ENCODE measurements at places on chromosomes 4 and X.

DNA sequence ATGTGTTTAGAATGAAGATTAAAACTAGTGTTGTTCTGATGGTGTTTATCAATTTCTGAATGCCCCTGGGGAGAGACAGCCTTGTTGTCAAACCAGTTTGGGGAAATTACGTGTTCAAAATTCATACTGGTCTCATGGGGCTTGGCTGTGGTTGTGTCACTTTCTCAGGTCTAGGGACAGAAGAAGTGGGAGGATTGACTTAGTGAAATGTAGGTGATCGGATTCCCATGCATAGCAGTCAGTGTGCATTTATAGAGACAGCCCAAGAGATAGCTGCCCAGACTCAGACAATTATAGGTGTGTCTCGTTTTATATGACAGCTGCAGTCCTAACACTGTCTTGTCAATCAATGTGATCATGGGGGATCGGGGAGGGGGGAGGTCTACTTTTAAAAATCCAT is 94.4 kb upstream of the CLCN4 start:
- DNase-seq: no peak

GRCh38 chrX:101078716-101079598 is at the start of gene TMEM35A:
Gene TMEM35A, plus strand, starts transcription at chrX:101078879. Its CDS starts 124 bp downstream, at chrX:101079003.
- DNase-seq: no peak

DNA sequence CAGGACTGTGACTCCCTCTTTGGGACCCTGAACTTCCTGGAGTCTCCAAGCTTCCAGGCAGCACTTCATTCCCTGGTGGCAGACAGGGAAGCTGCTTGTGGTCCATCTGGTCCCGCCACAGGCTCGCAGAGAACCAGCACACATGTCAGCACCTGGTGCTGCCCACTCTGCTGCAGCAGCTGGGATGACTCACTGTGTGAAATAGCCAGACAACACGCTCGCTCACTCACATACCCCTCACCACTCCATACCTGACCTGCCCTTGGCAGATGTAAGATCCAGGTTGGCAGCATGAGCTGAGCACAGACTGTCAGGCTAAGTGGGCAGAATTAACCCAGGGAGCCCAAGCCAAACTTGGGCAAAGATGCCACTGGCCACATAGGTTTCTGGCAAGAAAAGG is 613.5 kb downstream of the PCDH18 start:
- DNase-seq: no peak

DNA sequence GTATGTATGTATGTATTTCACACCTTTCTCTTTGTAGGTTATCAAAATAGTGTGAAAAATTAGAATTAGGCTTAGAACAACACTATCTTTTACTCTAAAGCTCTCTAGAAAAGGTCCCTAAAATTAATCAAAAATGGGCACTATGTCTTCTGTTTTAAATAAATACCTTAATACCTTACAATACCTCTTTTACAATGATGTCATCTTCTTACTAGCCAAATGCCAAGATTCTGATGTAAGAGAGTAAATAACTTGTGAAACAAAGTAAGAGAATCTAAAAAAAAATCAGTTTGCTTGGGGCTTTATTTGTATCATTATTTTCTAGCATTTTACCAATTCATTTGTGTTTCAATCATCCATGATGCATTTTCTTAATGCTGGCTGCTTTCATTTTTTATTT is 402.2 kb upstream of the MAGEB2 start:
- DNase-seq: no peak

DNA sequence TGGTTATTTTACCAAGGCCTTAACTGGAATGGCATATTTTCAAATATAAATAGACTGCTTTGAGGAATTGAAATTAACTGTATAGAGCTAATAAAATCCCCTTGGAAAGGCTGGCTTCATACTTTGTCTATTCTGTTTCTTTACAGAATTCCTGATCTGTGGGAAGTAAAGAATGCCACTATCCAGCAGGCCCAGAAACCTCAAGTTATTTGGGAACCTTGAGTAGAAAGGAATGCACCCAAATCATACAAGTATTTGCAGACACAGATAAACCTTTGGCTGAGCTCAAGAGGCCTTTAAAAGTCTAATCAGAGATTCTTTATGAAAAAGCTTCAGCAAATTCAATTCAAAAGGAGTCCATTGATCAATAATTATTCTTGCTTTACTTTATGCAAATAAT is 975.7 kb upstream of the PABPC4L start:
- DNase-seq: no peak

DNA sequence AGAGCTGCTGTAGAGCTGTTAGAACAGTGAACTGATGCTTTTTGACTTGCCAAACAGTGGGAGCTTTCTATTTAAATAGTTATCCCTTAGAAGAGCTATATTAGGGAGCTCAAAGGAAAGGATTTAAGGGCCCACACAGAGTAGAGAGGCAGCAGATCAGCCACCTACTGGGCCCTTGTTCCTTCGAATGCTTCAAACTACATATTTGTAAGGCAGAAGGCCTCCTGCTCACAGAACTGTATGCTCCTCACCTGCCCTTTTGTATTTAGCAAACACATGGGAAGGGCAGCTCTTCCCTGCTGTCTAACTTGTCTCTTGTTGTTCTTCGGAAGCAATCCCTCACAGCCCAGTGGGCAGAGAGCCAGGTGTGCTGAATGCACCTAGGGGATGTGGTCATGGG is 38.0 kb downstream of the IL1RAPL1 start:
- no peak for DNase-seq

DNA sequence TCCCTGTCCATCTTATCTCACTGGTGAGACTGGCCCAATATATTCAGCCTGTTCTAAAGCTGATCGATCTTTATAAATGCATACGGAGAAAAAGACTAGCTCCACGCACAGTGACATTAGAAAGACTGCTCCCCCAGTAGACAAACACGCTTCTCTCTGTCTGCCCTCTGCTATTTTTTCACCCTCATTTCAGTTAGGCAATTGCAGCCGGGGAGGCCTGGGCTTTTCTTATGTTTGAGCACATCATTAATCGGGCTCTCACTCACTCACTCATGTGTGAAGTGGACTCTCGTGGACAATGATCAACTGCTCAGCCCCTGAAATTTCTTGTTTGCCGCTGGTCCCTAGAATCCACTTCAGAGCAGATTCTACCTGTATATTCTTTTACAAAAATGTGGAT is 824.7 kb upstream of the TENM3 start:
- no peak for DNase-seq

GRCh38 chrX:56615282-56615681 is 51.9 kb downstream of the UBQLN2 start:
- DNase-seq: no peak

DNA sequence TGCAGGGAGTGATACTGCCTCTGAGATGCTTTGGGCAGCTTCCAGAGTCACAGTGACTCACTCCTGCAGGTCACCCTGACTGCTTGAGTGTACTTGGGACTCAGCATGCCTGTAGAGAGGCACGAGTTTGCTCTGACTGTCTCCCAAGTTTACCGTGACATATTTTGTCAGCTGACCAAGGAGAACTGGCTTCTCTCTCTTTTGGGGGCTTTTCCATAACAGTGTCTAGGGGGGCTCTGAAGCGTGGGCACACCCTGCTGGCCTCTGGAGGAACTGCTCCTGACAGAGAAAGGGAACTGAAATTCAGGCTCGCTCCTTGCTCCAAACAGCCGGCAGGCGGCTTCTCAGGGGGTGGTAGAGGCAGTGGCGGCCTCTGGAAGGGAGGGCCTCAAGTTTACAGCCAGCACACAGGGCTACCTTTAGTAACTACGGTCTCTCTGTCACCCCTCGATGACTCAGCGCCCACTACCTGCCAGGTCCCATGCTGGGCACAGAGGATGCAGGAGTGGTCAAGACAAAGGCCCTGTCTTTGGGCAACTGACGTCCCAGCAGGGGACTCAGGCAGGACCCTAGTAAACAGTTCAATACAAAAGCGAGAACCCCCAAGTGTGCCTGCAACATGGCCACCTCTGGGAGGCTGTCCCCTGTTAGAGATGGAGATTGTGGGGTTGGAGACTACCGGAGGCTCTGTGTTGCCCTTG is 17.8 kb downstream of the ZNF185 start:
- no peak for DNase-seq

DNA sequence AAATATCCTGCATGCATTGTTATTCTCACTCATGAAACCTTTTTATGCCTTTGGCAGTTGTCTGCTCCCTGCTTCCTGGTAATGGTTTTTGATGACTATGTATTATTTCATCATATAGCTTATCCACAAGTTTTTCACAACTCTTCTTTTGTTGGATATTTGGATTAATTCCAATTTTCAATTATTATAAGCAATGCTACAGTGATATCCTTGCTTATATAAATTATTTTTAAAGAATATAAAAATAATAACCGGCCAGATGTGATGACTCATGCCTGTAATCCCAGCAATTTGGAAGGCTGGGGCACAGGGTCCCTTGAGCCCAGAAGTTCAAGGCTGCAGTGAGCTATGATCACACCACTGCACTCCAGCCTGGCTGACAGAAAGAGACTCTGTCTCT is 47.0 kb downstream of the ASIC5 start:
- no peak for DNase-seq

GRCh38 chr4:153119626-153120025 is 84.6 kb upstream of the TRIM2 start:
- DNase-seq: no peak

- no peak for DNase-seq
Measured at GRCh38 chr4:18162453-18162852, 140.9 kb upstream of the LCORL start.

DNA sequence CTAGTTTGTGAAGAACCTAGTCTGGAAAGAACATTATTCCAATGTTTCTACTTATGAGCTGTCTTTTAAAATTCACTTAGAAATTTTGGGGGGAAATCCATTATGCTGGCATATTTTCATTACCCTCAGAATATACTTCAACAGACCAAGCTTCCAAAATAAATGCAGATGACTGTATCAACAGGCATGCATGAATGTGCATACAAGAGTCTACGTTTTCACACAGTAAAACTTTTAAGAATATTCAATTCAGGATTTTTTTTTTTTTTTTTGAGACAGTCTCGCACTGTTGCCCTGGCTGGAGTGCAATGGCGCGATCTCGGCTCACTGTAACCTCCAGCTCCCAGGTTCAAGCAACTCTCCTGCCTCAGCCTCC is 49.7 kb downstream of the ABCG2 start:
- no peak for DNase-seq

GRCh38 chr4:38413524-38414341 is 250.3 kb upstream of the KLF3 start:
- DNase-seq: no peak

DNA sequence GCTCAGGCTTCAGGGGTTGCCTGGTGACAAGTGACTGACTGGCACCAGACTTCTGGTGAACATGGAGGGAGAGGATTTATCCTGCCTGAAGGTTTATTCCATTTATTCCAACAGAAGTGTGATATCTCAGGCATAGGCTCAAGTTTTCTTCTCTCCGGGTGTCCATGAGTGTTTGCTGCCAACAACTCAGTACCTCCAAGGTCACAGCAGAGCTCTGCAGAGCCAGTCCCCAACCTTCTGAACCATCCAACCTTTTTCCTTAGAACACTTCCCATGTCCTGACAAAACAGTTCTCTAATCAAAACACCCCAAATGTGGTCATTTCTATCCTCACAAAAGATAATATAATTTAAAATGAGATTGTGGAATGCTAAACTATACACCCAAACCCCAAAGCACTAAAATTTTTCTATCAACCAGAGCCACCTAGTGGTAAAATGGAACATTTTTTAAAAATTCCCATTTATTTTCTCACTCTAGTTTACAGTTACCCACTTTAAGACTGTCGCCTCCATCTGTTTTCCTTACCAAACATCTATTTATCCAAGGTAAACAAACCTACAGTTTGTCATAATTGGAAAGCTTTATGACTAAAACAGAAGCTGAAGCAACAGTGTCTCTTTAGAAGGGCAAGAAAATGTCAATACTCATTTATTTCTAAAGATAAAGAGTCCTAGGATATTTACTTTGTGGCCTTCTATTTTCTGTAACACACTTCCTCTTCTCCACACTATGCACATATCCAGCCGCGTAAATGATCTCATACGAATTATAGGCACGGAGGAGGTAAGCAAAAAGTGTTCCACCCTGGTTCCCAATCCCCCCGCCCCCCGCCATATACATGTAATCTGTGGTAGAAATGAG is 39.5 kb downstream of the TMEM154 start:
- DNase-seq: no peak

GRCh38 chr4:42397635-42398170 is 415 bp downstream of the SHISA3 start:
- DNase-seq: no peak

DNA sequence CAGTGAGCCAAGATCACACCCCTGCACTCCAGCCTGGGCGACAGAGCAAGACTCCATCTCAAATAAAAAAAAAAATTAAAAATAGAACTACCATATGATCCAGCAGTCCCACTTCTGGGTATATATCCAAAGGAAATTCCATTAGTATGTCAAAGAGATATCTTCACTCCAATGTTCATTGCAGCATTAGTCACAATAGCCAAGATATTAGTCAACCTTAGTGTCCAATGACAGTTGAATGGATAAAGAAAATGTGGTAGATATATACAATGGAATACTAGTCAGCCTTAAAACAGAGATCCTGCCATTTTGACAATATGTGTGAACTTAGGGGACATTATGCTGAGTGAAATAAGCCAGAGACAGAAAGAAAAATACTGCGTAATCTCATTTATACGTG is 49.4 kb downstream of the C4orf46 start:
- DNase-seq: no peak

DNA sequence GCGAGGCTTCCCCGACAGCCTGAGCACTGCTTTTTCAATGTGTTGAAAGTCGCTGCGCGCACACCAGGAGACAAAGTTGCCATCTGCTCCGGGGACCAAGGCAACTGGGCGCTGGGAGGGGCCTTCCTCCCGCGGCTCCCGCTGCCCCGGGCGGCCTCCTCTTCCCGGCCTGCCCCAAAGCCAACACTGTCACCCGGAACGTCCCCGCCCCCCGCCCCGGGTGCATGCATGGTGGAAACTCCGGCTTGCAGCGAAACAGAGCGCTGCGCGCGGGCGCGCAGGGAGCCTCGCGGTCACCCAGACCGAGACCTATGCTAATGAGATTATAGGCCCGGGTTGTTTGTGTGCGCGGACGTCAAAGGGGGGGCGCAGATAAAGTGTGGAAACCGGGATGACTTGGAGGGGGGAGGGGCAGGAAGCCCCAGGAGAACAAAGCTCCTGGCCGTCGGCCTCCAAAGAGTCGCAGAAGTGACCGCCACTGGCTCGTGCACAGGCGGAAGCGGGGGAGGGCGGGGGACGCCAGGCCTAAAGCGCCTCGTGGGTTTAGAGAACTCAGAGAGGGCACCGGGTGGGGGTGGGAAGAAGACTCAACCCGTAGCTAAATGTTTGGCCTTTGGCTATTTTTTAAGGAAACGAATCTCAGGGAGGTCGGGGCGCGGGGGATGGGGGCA is 88.8 kb downstream of the BCOR start:
- DNase-seq: no peak

GRCh38 chr4:138761638-138762220 is 253.9 kb upstream of the NOCT start:
- no peak for DNase-seq

Data from stimulated activated CD8-positive, alpha-beta memory T cell treated with anti-CD3 and anti-CD28 coated beads, Interleukin-7, amount 100 ng/mL, for 24 hours (primary cell).